HuH-7.5 (cell line): ENCODE measurements at places on chromosomes 7 and 10.

DNA sequence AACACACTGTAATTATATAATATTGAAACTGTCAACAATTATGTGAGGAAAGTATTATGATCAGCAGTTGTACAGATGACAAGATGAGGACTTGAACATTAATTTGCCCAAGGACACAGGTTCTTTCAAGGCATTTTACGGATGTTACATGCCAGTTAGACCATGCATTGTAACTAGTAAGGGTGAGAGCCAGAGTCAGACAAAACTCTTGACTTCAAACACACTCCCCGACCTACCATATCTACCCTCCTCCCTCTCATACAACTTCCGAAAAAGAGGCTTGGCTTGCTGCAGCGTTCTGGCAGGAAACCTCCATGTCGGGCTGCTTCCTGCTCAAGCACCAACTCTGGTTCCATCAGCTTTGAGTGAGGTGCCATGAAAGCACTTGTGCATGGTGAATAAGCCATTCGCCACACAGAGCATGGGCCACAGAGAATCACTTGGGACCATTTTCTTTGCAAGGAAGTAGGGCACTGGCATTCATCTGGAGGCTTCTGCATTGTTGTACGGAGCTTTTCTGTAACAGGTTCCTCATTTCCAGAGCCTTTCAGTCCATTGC lies 53.2 kb downstream of the FOXI2 start:
- no peak for DNase-seq

DNA sequence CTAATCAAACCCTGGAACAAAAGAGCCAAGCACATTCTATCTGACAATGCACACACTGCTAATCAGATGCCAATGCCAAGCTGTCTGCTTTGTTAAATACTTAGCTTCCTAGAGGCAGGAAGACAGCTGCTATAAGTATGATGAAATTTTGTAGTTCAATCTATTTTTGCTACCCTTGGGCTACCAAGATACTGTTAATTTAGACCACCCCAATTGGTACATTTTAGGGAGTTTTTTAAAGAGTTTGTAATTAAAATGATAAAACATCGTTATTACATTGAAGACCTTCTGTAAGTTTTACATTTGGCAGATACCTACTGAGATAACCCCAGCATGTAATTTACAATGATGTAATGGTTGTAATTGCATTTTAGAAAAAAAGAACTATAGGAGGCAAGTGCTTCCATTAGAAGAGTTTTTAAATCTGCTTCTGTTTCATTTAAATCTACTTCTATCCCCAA lies 268.5 kb downstream of the ADK start:
- no peak for DNase-seq

GRCh38 chr10:36526033-36526432 lies 599.4 kb upstream of the ANKRD30A start:
- DNase-seq: no peak

DNA sequence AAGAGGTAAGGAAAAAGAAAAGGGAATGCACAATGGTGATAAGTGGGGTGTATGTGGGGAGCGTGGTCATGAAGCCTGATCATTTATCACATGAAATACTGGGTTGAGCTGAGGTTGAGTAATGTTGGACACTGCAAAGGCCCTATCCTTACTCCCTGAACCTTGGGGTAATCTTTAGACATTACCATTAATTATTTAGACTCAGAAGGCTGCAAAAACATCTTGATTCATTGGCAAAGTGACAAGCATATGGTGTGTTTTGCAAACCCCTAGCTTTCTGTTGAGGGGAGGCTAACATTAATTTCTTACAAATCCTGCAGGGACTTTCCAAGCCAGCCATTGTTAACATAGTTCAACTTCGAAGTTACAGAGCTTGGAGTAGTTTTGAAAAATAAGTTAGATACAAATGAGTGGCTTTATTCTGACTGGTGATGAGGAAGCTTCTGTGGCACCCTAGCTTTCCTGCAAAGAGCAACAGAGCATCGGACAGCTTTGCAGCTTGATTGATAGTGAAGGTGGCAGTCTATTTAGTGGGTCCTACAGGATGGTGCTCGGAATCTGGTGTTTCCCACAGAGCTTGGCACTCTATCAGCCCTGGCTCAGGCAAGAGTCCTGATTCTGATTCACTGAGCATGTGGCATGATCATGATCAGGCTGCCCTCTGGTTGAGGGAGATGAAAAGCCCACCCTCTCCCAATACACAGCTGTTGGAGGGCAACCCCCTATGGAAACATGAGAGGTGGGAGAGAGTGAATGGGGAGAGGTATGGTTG lies 153.7 kb upstream of the NPVF start:
- no peak for DNase-seq

DNA sequence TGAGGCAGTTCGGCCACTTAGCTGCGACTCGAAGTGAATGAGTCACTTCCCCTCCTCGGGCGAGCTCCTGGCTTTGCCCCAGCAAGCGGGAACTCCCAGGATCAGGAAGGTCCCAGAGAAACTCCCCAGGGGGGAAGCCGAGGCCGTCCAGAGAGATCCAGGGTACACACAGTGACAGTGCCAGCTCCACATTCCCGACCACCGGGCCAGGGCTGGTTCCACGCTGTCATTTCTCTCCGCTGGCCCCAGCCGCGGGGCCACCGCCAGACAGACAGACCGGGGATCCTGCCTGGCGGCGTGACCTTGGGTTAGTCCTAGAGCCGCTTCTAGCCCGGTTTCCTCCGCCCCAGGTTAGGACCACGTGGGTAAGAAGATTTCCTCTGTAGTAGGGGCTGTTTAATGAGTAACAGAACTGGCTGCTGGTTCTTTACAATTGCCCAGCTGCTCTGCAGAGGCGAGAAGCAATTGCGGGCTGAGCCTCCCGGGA lies 463 bp upstream of the UPP1 start:
- DNase-seq: peak; percentile 42

DNA sequence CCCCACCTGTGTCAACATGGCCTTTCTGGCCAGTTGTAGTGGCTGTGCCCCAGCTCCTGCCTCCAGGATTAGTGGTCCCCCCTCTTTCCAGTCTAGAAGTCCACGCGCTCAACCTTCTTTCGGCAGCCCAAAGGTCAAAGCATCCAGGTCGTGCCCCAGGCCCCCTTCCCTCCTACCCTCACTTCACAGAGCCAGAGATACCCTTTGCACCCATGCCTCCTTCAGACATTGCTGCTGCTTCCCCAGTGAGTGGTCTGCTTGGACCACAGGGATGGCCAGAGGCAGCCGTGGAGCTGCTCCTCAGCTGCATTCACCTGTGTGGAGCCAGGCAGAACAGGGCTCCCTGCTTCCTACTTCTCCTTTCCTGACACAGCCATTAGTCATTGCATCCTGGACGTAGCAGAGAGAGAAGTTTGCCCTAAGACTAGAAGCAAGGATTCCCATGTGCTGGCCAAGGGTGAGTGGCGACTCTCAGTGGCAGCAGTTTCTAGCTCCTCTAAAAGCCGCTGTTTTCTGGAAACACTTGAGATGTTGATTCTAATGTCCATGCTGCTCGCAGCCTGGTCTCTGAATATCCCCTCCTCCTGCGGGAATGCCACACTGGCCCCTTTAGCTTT lies 243.1 kb upstream of the SHH start:
- no peak for DNase-seq

GRCh38 chr7:90864088-90864487 lies 268.0 kb downstream of the CDK14 start:
- no peak for DNase-seq

GRCh38 chr7:84218681-84219080 lies 24.1 kb upstream of the SEMA3A start:
- no peak for DNase-seq

DNA sequence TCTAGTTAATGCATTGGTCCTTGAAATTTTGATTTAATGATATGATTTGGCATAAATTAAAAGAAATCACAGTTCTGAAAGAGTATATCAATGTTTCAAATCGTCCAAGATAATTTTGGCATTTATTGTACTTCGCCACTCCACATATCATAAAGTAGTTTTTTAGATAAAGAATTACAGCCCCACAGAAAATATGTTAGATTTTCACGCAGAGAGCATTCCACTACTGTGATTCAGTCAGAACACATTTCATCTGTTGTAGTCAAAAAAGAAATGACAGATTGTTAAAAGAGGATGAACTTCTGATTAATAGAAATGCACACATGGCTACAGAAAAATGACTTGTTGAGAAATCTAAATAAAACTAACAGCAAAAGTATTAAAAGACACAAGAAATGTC lies 1063.5 kb upstream of the LRRN3 start:
- no peak for DNase-seq

GRCh38 chr7:20012100-20012499 lies 205.1 kb downstream of the MACC1 start:
- no peak for DNase-seq

DNA sequence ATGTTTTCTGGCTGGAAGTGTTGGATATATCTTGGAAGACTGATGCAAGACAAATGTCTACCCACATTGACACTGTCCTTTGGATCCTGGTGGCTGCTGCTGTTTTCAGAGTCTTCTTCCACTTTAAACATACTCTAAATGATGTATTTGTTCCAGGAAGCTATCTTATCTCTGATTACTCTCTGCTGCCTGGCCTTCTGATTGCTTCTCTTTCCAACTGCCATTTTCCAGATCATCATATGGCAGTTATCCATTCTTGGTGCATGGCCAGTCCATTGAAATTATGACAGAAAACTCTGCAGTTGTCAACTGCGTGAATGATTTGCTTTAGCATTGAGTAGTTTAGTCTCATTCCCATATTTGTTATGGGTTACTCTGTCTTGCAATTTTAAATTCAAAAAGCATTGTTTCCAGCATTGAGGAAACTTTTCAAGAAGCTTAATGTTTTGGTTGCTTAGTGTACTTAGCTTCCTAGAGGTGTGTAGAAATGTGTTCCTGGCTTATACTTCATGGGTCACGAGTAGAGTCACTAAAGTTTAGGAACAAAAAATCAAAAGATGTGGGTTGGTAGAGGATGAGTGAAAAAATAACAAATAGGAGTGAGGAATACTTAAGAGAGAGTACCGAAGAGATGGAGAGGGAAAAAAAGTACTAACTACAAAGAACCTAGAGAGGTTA lies 268.3 kb upstream of the MTPN start:
- no peak for DNase-seq

GRCh38 chr7:85509476-85509875 lies 322.6 kb upstream of the SEMA3D start:
- DNase-seq: no peak

DNA sequence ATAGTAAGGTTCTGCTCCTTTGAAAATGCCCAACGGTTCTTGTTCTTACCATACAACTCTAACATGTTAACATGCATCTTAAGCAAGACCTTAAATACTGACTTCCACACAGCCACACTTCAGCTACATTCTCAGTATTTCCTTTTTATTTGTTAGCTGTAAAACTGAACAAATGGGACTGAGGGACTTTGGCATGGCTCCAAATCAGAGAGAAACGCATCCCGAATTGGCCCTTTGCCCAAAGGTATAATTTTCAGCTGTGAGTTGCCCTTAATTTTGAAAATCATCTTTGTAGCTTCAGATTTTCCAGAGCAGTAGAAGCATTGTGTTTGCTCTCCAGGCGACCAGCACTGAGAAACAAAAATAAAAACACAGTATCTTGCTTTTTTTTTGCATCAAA lies 56.4 kb downstream of the NEUROD6 start:
- no peak for DNase-seq

- DNase-seq: no peak
Observed at GRCh38 chr7:111789870-111790269, 227.6 kb upstream of the IMMP2L start.

DNA sequence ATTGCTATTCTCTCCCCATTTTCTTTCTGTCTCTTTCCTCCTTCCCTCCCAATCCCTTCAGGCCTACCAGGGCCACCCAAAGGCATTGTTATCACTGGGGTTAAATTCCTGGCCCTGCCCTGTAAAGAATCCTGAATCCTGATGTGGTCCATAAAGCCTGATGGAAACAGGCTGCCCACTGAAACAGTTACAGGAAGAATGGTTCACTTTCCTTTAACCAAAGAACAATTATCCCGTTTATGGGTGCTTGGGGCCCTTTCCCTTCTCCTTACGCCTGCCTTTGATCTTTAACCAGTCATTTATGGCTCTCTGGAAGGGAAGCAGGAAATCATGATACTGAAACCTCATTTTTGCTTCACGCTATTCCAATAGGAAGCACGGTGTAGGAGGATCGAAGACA lies 273.1 kb upstream of the NEBL start:
- no peak for DNase-seq

GRCh38 chr10:85978566-85979358 lies 387.8 kb downstream of the GRID1 start:
- DNase-seq: no peak

DNA sequence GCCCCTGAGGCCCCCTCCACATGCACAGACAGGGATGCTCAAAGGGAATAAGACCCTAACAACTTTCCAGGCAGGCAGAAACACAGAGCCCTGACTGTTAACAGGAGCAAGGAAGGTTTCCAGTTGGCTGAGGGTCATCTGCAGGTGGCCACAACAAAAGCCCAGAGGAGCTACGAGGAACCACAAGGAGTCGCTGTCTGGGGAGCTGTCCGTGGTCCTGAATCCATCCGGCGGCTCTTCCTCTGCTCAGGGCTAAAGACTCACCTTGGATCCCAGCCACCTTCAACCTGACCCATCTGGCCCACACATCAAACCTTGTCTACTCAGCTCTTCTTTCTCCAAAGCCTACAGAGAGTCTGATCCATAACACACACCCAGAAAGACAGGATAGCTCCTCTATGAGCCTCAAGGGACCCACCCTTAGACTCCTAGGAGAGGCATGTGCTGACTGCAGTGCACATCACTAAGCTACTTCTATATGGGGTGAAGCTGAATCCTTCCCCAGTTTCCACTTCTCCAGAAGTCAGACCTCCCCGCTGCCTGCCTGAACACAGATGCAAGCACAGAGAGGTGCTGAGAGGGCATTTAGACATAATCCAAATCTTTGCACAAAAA lies 104.0 kb downstream of the SLIT1 start:
- peak; percentile 81 for DNase-seq

- DNase-seq: no peak
Observed at GRCh38 chr7:41134300-41135255, 568.3 kb downstream of the INHBA start.

DNA sequence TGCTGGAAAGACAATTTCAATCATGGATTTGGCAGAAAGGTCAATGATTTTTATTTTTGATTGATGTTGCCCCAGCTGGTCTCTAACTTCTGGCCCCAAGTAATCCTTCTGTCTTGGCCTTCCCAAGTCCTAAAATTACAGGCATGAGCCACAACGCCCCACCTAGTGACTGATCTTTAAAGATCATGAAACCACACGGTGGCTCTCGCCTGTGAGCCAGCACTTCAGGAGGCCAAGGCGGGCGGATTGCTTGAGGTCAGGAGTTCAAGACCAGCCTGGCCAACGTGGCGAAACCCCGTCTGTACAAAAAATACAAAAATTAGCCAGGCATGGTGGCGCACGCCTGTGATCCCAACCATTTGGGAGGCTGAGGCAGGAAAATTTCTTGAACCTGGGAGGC lies 12.6 kb upstream of the C10orf95 start:
- DNase-seq: no peak

- no peak for DNase-seq
Observed at GRCh38 chr7:7548407-7548806, 12.7 kb upstream of the COL28A1 start.

- peak; percentile 55 for DNase-seq
Observed at GRCh38 chr7:22350466-22351328, 6.3 kb downstream of the RAPGEF5 start.
